ENCODE measurements at places on chromosomes 3 and 15.

GRCh38 chr3:4529876-4530588 lies 36.9 kb downstream of the ITPR1 start:
- no peak for DNase-seq

DNA sequence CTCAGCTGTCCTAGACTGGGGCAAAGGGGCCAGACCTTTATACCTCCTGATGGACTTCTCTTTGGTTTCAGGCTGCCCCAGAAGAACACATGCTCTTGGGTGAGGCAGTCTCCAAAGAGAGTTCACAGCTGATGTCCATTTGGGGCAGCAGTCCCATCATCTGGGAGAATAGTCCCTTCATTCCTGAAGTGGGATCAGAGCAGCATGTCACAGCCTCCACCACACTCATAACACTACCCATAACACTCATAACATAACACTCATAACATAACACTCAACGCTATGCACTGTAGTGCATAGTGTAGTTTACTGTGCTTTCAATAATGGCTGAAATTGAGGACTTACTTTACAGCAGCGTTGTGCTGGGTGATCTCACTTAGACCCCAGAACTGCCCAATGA lies 36.7 kb upstream of the PLCL2 start:
- no peak for DNase-seq

- no peak for DNase-seq
Observed at GRCh38 chr3:22353126-22353525, 602.1 kb upstream of the ZNF385D start.

DNA sequence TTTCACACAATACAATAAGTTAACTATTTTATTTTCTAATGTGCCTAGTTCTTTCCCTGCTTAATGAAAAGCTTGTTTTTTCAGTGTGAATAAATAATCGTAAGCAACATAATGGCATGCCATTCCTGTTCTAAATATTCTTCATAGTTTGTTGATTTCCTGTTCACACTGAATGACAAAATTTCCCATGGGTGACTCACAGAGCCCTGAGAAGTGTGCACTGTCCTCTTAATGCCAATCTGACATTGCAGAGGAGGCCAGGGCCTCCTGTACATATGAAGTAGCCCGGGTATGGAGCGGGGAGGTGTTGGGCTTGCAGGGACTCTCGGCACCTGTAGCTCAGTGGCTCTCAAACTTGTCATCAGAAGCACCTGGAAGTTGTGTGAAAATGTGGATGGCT lies 24.3 kb downstream of the CCR3 start:
- DNase-seq, result no peak

DNA sequence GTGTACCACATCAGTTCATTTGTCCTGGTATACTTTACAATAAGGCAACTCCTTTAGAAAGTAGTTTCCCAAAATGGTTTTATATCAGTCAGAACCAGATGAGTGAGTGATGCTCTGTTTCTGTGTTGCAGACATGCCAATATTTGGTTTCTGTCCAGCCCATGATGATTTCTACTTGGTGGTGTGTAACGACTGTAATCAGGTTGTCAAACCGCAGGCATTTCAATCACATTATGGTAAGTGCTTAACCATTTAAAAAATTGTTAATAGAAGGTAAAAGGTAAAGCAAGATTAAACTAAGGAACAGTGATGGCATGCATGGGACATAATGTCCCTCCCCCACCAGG lies 40.0 kb upstream of the SCAANT1 start:
- no peak for DNase-seq

- no peak for DNase-seq
Observed at GRCh38 chr15:78067328-78068228, 9.9 kb downstream of the TBC1D2B start.

- no peak for DNase-seq
Observed at GRCh38 chr15:93479715-93480114, 390.7 kb upstream of the RGMA start.

GRCh38 chr3:46632792-46633191 lies 20.5 kb downstream of the FAM240A start:
- no peak for DNase-seq

DNA sequence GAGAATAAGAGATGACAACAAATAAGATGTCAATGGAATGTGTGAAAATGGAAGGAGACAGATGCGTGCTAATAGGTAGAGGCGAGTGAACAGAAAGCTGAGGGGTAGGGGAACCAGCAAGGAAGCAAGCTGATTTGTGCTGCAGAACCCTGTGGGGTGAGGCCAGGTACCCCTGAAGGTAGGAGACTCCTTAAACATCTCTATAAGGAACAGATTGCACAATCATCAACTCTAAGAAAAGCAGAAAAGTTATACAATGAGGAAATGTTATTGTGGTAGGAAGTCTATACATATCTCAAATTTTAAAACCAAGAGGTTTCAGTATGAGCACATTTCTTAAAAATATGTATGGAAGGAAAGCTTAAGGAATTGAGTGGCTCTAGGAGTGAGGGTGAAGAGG lies 315.0 kb upstream of the TPM1 start:
- DNase-seq, result no peak

DNA sequence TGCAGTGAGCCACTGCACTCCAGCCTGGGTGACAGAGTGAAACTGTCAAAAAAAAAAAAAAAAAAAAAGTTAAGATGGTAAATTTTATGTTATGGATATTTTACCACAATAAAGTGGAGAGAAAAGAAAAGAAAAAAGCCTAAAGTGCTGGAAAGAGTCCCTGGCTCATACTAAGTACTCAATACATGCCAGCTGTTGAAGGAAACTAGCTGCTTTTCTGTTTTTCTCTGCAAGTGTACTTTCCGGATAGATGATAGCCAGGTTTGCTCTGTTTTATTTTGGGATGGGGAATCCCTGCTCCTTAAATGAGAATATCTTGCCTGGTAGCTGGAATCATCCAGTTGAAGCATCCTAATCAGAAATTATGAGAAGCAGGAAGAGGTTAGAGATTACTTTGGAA lies 10.9 kb downstream of the EID1 start:
- no peak for DNase-seq

GRCh38 chr15:45331972-45332371 lies 46.4 kb downstream of the GATM start:
- no peak for DNase-seq

DNA sequence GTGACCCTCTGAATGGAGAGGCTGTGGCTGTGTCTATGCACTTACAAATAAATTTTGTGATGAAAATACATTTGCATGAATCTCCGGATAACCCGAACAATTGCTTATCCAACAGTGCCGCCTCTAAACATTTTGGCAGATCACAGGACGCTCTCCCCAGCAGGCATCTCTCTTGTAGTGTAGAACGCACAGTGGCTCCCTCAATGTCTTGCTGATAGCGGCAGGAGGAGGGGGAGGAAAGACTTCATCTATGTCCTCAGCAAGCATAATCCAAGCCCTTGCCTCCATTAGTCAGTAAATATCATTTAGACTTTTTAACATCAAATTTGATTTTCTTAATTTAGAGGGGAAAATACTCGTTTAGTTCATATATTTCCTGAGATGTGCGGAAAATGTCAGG lies 318.1 kb upstream of the IGF1R start:
- no peak for DNase-seq

DNA sequence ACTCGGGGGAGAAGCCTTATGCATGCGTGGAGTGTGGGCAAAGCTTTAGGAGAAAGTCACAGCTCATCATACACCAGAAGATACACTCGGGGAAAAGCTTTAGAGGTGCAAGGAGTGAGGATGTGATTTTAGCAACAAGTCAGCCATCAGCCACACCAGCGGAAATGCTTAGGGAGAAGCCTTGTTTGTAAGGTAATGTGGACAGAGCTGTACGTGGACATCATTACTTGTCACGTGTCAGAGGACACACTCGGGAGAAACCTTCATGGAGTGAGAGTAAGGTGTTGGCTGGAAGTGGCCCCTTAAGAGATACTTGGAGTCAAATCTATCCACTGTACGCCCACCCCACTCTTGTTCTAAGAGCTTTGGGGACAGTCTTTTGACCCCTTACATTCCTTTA lies 28.7 kb downstream of the ZNF589 start:
- no peak for DNase-seq

- no peak for DNase-seq
Observed at GRCh38 chr15:33132722-33133345, 61.7 kb downstream of the FMN1 start.

GRCh38 chr3:153919773-153920172 lies 201.4 kb upstream of the ARHGEF26 start:
- no peak for DNase-seq

DNA sequence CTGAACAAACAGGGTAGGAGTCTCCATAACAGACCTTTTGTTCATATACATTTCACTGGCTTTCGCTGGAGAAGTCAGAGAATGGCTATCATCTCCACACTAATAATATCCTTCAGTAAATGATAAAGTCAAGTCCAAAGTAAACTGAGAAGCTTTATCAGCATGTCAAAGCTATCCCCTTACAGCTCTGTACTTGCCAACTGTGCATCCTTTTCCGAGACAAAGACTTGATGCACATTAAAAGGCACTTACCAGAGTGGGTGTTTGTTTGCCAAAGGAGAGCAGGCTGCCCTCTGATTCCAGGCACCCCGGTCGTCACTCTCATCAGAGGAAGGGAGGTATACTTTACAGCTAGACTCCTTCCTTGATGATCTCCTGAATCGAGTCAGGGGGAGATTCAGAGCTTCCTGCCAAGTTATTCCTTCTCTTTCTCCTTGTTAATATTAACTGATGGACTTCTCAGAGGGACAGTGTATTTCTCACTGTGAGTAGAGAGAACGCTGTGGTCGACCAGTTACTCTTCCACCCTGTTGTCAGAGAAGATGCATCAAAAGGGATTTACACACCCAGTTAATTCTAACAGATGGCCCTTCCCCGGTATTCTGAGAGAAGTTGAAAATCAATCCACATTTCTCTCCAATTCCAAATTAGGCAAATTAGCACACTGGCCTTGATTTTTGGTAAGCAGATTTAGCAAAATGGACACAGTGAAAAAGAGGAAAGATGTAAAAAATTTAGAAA lies 504.7 kb upstream of the NR2F2 start:
- DNase-seq, result no peak

DNA sequence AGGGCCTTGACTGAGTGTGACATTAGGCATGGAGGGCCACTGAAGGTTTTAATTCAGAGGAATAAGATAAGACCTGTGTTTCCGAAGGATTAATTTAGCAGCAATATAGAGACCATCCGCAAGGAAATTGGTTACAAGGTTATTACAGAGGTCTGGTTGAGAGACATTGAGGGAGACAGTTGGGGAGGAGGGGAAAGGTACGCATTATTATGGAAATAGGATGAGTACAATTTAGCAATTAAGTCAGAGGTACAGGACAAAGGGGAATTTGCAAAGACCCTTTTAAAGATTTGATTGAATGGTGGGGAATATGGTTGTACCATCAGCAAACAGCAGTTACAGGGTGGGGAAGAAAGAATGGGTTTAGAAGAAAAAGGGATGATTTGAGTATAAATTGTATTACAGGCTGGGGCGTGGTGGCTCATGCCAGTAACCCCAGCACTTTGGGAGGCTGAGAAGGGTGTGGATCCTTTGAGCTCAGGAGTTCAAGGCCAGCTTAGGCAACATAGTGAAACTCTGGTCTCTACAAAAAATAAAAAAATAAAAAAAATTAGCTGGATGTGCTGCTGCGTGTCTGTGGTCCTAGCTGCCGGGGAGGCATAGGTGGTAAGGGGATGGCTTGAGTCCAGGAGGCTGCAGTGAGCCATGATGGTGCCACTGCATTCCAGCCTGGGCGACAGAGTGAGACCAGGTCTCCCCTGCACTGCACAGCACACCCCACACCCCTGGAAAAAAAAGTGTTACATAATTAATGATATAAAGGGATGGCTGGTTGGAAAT lies 11.3 kb downstream of the ARL8B start:
- DNase-seq, result no peak

- DNase-seq, result no peak
Observed at GRCh38 chr15:25093455-25094029, 138.8 kb downstream of the SNRPN start.

GRCh38 chr3:127959873-127960272 lies 44.8 kb downstream of the KBTBD12 start:
- DNase-seq, result no peak

- DNase-seq, result peak; percentile 48
Observed at GRCh38 chr3:31533169-31534064, 692 bp downstream of the STT3B start.

DNA sequence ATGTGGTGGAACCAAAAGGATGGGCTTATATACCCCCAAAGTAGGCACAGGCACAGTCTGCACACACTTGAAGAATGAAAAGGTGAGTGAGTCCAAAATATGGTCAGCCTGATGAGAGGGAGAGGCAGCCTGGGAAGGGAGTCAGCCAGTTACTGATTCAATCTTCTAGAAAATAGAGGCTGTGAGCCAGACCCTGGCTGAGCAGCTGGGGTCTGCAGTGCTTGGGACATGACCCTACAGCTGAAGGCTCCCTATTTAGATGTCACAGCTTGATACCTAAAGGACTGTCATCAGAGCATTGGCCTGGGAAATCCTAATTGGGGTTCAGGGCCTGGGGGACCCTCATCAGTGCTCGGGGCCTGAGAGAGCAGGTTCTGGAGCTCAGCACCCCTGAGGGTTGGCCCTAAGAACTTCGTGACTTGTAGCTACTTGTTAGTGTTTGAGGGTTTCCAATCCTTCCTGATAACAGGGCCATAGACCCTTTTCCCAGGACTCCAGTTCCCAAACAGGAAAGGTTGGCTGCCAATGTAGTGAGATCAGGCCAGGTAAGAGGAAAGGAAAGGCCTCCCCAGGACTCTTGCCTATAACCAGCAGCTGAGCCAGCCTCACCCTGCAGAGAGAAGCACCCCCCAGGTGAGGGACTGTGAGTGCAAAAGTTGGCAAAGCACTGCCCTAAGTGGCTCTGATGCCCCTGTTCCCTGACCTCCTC lies 54.7 kb upstream of the SLCO2A1 start:
- no peak for DNase-seq

- DNase-seq, result no peak
Observed at GRCh38 chr3:42658091-42658770, 4.7 kb downstream of the ZBTB47 start.

DNA sequence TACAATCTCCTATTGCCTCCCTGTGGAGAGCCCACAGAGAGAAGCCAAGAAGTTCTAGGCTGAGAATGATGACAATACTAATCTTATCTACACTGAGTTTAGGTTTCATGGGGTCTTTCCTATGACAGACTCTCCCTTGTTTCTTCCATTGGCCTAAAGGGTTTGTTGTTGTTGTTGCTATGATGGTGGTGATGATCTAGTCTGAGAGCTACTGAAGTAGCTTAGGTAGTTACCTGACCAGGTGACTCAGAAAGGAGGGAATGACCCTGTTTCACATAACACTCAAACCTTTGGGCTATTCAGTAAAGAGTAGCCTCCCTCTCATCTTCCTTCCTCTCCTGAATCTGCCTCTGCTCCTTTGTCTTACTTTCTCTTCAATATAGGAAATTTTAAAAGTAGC lies 170.2 kb downstream of the GMNC start:
- DNase-seq, result no peak

DNA sequence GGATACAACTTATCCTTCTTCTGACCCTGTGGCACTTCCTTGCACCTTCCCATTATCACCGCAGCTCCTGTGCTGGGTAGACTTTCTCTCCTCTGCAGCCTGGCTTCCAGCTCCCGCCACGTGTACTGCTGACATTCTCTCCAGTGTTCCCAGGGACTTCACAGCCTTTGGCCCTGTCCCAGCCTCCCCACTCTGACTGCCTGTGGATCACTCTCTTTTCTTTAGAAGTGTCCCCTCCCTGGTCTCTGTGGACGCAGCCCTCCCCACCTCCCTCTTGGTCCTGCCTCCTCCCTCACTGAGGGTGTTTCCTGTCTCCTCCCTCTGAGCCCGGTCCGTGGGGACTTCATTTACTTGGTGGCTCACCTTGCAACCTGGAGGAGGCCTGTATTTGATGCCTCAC lies 17.4 kb downstream of the PDIA5 start:
- DNase-seq, result no peak
